Osteoblast (primary cell): ENCODE measurements at places on chromosomes 7 and 10. TPM values are rescaled to one million over a fixed set of nuclear protein-coding genes. Genes with fewer than 3 reads are reported as not detected.

Gene ADIRF
- 11.9 and 18.3 TPM in 2 replicates for total RNA-seq

DNA sequence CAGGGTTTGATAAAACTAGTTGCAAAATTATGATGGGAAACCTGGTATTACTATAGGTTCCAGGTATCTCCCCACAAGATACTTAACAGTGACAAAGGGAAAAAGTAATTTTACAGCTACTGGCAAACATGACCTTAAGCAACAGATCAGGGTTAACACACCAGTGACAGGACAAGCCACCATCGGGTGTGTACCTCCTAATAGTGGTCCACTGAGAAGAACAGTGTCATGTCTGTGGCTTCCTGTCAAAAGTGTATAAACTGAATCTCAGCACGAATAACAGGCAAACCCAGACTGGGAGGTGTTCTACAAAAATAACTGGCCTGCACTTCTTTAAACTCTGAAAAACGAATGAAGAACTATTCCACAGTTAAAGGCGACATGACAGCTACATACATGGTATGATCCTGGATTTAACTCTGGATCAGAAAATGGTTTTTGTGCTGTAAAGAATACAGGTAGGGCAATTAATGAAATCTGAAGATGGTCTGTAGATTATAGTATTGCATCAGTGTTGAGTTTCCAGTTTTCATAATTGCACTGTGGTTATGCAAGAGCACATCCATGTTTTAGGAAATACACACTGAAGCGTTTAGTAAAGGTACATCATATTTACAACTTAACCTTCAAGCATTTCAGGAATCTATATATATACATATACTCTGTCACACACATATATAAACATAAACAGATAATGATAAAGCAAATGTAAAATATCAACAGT, 32.0 kb upstream of the ARMS2 start:
- DNase-seq: no peak

DNA sequence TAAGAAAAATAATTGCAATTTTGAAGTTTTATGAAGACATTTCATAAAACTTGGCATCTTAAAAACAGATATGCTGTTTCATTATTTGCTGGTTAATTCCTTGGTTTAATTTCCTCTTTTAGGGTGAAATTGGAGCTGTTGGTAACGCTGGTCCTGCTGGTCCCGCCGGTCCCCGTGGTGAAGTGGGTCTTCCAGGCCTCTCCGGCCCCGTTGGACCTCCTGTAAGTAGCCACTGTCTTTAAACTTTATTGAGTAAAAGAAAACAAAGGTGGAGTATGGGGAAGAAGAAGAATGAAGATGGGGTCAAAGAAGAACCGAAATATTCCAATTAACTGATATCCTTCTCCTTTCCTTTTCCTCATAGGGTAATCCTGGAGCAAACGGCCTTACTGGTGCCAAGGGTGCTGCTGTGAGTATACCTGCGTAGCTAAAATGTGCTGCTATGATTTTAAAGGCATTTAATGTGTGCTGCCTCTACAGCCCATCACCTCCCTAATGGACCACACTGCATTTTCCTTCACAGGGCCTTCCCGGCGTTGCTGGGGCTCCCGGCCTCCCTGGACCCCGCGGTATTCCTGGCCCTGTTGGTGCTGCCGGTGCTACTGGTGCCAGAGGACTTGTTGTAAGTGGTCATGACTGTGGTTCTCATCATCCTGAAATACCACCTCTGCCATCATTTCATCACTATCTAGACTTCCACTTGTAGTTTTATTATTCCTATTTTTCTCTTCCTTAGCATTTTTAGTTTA, 14.7 kb downstream of the COL1A2 start:
- no peak for DNase-seq

Gene ARHGEF35
- total RNA-seq: 2.4 and 3.6 TPM in 2 replicates

DNA sequence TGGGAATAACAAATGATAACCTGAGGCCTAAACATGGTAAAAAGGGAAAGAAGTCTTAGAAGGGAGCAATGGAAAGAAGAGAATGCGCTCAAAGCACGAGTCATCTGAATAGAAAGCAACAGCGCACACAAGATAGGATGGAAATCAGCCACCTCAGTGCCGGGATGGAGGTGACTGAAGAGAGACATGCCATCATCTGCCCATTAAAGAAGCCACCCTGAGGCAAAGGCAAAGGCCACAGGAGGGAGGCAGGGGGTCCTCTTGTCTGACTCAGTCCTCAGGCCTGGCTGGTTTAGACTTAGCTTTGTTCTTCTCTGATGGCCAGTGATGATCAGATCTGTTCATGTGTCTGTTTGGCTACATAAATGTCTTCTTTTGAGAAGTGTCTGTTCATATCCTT, 180.6 kb downstream of the CHCHD3 start:
- DNase-seq: no peak

GRCh38 chr10:126060261-126060931, 164.0 kb downstream of the FANK1 start:
- DNase-seq: peak; percentile 69

DNA sequence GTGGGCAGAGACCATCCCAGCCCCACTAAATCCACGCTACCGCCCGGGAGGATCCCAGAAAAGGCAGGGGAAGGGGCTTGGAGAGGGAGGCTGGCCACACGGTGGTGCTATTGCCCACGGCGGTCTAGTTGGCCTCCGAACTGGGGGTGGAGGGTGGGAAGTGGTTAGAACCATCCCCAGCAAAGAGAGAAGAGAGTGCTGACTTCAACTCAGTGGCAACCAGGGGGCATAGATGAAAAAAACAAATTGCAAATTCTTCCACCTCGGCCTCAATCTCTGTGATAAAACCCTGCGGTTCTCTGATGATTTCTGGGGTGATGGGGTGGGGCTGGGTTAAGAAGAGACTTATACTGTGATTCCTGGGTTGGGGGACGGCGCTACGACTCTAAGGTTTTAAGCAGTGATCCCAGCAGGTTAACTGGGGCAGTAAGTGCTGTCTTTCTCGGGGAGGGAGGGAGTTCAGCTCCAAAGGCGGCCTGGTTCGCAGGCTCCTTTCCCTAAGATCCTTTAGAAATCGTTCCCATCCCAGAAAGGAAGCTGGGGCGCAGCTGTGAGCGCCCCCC, 154.5 kb upstream of the LYZL2 start:
- DNase-seq: peak; percentile 97

DNA sequence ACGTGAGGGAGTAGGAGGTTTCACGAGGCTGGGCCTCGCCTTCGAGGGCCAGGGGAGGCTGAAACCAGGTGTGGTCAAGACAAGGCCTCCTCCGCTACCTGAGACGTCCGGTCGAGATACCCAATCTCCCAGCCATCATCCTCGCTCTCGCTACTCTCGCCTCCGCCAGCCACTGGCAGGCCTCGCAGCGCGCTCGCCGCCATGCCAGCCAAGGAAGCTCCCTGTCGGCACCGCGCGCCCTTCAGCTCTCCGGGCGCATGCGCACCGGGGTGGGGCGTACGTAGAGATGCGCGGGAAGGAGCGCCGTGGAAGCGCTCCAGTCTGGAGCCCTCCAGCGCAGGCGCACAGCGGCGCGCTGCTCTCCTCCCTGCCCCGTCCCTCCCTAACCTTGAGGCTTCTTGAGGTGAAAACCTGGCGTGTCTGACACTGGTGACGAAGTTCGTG, at the start of gene ASZ1:
Gene ASZ1, minus strand, starts transcription at position 236 of the 444 bp plus-strand sequence. Its CDS starts 33 bp downstream, at position 203.
- no peak for DNase-seq

DNA sequence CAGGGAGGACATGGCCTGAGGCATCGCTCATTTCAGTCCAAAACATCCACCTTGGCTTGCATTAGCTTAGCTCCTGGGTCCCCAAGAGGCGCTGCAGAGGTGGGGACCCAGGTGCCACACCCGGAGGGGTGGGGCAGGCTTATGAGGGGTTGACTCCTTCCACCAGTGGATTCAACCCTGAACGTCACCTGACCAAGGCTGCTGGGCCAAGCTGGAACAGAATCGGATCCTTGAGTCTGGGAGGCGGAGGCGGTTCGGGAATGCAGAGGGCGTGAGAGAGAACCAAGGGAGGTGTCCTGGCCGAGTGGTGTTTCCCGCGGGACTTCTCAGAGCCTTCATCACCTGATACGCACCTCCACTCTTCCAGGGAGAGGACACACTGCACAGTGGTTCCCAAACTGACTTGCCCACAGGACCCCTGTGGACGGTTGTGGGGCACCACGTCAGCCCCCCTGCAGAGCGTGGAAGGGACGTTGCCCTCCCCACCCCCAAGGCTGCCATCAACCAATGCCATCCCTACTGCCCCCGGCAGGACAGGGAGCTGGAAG, 4.5 kb upstream of the MICALL2 start:
- DNase-seq: no peak

Gene VENTX
- total RNA-seq: not detected in 2 replicates

Gene EPHA1
- not detected in 2 replicates for total RNA-seq

Gene ZNF138
- 4.7 and 8.3 TPM in 2 replicates for total RNA-seq

Gene VPS37D
- 5.8 and 5.9 TPM in 2 replicates for total RNA-seq

DNA sequence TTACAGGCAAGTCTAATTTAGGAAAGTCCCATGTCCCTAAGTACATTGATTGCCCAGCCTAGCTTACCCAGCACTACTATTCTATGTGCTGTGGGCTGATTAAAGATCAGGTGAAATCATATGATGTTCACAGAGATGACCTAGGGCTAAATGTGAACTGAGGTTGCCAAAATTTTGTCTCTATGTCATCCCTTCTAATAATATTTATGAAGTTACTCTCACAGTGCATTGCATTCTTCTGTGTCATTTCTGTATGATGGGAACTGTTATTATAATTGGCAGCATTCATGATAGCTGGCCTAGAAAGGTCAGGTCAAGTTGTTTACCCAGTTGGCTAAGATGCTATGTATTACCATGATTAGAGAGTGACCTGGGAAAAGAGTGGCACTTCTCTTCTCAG, 2.8 kb upstream of the PDK4 start:
- no peak for DNase-seq

- DNase-seq: peak; percentile 94
These were observed 336.3 kb downstream of the KCNMA1 start for GRCh38 chr10:77301305-77301730.

Gene AMPH
- total RNA-seq: 1.1 and 4.4 TPM in 2 replicates

Gene CNNM1
- 0.29 and 0.36 TPM in 2 replicates for total RNA-seq

GRCh38 chr7:159000859-159001435, 143.7 kb downstream of the VIPR2 start:
- no peak for DNase-seq

DNA sequence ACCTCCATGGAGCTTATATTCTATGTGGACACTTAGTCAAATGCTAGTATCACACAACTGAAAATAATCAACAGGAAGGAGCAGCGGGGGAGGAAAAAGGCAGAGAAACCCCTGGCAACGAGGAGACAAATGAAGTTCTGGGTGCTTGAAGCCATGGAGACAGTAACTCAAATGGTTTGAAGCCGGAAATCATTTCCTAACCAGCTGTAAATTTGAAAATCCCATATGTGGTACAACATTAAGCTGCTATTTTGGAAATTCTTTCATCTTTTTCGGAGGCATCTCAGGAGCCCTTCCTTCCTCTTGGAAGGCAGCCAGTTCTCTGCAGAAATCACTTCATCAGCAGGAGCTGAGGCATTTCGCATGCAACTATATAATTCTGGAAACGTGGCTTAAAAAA, 91.4 kb downstream of the PPP1R3C start:
- no peak for DNase-seq

GRCh38 chr10:47333532-47333931, 11.3 kb downstream of the GDF2 start:
- DNase-seq: peak; percentile 35

DNA sequence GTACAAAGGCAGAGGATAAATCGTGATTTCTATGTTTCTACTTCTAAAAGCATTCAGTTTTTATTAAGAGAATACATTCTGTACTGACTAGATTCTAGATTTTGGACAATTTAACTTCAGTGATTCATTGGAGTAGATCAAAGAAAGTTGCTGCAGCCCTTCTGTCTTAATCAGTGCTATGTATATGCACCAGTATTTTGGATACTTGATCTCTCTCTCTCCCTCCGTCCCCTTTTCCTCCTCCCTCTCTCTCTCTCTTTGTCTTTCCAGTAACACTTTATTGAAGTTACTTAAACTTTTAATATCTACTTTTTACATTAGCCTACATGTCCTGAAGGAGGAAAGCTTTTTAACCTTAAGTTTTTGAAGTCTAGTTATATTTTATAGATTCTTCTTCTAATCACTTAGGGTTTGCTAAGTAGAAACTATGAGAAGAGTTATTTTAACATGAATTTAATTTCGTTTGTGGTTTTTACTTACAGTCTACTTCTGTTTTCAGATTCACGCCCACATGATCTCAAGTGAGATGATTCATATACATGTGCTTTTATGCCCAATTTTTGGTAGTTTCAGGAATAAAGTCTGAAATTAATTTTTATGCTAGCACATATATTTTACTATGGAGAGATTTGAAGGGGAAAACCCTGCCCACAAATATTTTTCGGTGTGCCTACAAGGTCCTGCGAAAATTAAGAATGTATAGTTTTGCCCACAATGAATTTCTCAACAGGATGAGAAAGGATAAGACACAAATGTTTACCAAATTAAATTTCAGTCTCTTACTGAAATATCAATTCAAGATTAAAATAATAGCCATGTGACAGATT, 9.1 kb downstream of the MDFIC start:
- no peak for DNase-seq

Gene NUTM2D
- 1.5 and 1.8 TPM in 2 replicates for total RNA-seq

DNA sequence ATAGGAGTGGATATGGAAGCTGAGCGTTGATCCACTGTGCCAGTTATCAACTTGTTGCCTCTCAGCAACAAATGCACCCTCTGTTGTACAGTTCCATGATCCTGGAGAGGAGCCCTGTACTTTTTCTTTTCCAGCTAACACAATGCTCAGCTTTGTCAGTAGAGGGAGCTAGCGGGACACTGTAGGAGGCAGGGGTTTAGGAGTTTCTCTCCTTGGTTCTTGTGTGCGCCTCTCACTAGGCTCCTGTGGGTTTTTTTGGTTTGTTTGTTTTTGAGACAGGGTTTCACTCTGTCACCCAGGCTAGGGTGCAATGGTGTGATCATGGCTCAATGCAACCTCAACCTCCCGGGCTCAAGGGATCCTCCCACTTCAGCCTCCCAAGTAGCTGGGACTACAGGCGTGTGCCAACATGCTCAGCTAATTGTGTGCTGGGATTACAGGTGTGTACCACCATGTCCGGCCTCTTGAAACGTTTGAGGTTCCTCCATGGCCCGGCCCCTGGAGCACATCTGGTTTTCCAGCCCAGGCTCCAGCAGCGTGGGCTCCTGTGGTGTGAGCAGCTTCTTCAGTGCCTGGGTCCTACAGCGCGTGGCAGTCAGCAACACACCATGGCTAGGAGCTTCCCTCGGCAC, 12.0 kb upstream of the MARVELD1 start:
- peak; percentile 88 for DNase-seq

DNA sequence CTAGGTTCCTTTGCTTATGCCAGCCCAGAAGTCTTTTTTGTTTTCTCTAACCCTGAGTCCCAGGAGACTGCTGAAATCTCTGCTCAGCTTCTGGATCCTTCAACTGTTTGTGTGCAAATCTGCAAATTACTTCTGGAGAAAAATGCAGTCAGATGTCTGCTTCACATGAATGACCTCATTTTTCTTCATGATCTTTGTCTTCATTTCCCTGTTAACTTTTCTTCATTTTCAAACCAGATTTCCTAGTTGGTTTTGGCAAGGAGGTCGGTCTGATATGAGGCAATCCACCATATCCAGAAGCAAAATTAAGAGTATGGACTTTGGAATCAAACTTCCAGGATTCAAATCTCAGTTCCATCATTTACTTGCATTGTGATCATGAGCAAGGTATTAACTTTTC, 66.8 kb downstream of the ZNF503 start:
- DNase-seq: peak; percentile 66
